ENCODE measurements at places on chromosomes 16 and 17.

DNA sequence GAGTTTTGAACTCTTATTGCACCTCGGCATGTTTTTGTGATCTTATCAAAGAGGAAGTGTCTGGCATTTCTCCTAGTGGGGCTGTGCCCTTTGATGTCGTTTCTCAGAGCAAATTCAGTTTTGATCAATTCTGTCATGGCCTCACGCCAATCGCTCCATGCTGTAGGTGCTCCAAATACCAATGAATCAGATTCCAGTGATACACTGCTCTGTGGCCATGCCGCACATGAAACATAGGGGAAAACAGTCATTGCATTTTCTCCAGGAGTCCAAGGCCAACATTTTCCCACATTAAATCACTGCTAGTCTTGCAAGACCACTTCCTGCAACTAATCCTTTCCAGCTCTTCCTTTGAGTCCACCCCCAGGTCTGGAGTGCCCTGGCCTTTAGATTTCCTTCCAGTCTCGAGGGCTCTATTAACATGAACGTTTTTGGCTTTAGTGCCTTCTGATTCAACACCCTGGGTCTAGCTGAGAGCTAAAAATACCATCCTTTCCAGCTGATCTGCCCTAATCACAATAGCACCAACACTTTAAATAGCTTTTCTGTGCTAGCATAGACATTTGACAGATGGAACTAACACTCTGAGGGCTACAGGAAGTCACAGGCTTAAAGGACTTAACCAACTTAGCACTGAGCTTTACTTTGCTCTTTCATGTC lies 18.2 kb upstream of the RASL10B start:
- DNase-seq: peak; percentile 82

GRCh38 chr16:83109490-83110125 lies 482.8 kb downstream of the CDH13 start:
- no peak for DNase-seq

DNA sequence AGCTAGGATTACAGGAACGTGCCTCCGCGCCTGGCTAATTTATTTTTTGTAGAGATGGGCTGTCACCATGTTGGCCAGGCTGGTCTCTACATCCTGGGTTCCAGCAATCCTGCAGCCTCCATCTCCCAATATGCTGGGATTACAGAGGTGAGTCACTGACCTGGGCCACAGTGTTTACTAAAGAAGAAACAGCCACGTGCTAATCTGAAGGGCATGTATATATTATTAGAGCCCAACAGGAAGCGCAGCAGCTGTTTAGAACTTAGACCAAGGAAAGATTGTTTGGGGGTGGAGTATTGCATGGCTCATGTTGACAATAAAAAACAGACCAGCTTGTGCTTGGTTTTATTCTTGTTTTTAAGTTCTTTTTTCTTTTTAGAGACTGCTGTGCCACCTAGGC lies 60.2 kb downstream of the HAPSTR1 start:
- no peak for DNase-seq

- no peak for DNase-seq
Observed at GRCh38 chr16:10522966-10523365, 57.4 kb downstream of the EMP2 start.

- no peak for DNase-seq
Observed at GRCh38 chr16:83266848-83267553, 540.8 kb upstream of the HSBP1 start.

DNA sequence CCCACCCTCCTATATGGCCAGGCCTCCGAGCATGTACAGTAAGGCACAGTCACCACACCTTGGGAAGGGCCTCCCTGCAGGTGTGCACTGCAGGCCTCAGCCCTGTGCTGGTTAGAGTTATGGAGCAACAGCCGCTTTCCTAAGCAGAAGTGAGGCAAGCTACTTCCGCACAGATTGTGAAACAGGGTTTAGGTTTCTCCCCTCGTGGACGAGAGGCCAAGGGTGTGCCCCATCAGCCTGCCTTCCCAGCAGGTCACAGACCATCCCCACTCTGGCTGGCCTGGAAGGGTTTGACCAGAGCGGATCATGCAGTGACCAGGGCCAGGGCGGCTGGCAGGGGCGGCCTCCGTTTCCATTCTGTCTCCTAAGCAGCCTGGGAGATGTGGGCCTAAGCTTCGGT lies 4.7 kb downstream of the MSRB1 start:
- DNase-seq: no peak

- DNase-seq: no peak
Observed at GRCh38 chr16:35743101-35743692, 2283.8 kb downstream of the TP53TG3F start.

DNA sequence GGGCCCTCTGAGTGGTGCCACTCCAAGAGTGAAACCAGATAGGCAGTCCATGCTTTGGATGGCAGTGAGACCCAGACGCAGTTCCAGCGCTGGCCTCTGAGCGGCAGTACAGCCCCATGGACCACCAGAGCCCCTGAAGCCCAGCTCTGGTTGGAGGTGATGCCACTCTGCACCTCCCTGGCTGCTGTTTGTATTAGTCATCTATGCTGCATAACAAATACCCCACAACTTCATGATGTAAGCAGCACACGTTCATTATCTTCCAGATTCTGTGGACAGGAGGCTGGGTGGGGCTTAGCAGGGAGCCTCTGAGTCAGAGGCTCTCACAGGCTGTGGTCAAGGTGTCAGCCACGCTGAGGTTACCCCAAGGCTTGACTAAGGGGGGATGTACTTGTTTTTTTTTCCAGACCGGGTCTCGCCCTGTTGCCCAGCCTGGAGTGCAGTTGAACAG lies 5.1 kb upstream of the NME4 start:
- DNase-seq: peak; percentile 73

DNA sequence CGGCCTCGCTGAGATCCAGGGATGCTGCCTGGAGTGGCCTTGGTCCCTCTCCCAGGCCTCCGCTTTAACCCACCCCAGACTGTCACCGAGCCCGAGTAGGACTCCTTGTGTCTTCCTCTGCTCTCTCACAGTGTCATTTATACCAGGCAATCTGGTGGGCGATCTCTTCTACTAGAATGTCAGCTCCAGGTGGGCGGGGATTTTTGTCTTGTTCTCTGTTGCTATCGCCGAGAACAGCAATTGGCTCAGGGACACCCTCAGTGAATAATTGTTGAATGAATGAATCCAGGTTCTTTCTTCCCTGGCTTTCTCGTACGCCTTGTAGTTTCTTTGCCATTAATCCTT lies 591 bp downstream of the DHX38 start:
- no peak for DNase-seq

- no peak for DNase-seq
Observed at GRCh38 chr16:9645911-9646310, 536.3 kb downstream of the GRIN2A start.

GRCh38 chr17:50264263-50265113 lies 9.8 kb upstream of the TMEM92 start:
- peak; percentile 46 for DNase-seq

DNA sequence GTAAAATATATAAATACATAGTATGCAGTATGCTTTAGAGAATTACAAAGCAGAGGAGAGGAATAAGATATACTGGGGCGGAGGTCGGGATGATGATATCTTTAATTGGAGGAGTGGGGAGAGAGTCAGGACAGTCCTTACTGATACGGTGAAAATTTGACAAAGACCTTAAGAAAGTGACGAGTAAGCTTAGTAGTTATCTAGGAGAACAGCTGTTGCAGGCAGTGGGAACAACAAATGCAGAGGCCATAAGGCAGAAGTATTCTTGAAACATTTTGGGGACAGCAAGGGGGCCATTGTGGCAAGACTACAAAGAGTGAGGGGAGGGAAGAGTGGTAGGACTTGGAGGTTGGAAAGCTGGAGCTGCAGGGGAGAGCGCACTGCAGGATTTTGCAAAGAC lies 22.3 kb upstream of the CDC6 start:
- DNase-seq: no peak

- DNase-seq: no peak
Observed at GRCh38 chr16:80387318-80387921, 153.4 kb upstream of the DYNLRB2 start.

GRCh38 chr16:52066962-52067361 lies 480.0 kb downstream of the TOX3 start:
- DNase-seq: no peak

- peak; percentile 37 for DNase-seq
Observed at GRCh38 chr16:12160249-12160648, 183.7 kb downstream of the SNX29 start.

DNA sequence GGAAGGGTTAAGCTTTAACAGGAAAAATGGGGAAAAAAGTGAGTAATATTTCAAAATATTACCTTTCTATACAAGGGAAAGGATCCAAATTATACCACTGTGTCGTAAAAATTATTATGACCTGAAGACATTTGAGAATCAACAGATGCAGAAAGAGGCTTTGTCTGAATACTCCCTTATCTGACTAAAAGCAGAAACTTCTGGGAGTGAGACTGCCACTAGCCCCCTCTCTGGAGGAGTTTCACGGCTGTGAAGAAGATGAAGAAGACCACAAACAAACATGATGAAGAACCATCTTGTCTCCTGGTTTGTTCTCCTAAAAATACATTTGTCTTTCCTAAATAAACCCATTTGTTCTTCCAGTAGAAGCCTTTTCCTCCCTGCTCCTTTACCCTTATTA lies 29.4 kb downstream of the CNTROB start:
- DNase-seq: no peak

DNA sequence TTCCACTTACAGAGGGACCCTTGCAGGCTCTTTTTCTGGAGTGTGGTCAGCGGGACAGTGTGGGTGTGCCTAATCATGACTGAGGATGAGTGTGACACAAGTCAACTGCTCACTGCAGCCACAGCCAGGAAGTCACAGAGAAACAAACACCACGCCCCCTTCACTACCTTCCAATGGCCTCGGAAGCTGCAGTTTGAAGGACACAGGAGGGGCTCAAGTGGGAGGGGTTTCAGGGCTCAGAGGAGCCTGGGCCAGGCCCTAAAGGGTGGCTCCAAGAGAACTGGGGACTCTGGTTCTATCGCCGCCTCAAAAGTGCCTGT lies 116.2 kb upstream of the SDK2 start:
- DNase-seq: no peak

- DNase-seq: no peak
Observed at GRCh38 chr16:89349947-89350633, 132.6 kb downstream of the ZNF778 start.

DNA sequence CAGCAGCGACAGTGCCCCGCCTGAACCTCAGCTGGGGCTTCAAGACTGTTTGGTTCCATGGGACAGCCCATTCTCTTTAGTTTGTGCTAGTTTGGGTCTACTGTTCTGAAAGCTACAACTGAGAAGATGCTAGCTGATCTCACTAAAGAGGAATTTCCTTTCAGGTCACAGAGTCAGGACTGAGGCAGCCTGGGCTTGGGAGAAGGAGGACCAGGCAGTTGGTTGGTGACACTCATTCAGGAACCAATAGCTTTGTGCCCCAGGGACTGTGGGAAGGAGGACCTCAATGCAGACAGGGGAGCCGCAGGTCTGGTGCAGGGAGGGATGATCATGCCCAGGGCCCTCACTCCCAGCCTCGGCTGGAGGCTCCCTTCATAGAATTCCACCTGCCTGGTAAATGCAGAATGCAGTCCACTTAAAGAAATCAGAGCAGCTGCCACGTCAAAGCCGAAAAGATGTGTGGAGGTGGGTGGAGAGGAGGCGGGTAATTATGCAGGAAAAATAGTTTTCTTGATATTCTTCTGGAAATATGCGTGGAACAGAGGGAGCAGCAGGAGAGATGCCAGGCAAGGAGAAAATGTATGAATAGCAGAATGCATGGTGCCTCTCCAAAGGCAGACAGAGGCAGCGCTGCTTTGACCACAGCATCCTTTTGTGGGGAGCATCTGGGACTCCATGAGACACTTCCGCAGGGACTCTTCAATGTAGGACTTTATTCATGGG lies 32.6 kb upstream of the ZFP90 start:
- DNase-seq: peak; percentile 11

- DNase-seq: no peak
Observed at GRCh38 chr17:27991462-27991993, 50.9 kb upstream of the NLK start.

- DNase-seq: no peak
Observed at GRCh38 chr16:1042866-1043265, 29.7 kb upstream of the SSTR5 start.

DNA sequence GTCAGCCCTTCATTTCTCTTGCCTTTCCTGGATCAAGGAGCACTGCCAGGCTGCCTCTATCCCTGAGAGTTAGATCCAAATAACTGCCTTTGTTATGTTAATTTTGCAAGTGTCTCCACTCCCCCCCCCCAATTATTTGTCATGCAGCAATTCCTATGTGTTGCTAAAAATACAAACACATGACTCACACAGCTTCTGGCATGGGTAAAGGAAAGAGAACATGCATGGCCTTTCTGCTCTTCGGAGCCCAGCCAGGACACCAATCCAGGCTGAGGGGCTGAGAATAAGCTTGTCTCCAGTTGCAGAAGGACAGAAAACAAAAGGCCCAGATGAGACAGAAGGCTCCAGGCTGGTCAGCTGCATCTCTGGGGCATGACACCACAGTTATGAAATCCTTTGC lies 148.0 kb upstream of the TNRC6C start:
- DNase-seq: peak; percentile 35

GRCh38 chr16:27444015-27444414 lies 42.0 kb downstream of the IL21R start:
- peak; percentile 70 for DNase-seq

- DNase-seq: no peak
Observed at GRCh38 chr16:30395992-30396585, 869 bp downstream of the ZNF48 start.

- DNase-seq: no peak
Observed at GRCh38 chr16:24851700-24852099, 5.9 kb downstream of the SLC5A11 start.

DNA sequence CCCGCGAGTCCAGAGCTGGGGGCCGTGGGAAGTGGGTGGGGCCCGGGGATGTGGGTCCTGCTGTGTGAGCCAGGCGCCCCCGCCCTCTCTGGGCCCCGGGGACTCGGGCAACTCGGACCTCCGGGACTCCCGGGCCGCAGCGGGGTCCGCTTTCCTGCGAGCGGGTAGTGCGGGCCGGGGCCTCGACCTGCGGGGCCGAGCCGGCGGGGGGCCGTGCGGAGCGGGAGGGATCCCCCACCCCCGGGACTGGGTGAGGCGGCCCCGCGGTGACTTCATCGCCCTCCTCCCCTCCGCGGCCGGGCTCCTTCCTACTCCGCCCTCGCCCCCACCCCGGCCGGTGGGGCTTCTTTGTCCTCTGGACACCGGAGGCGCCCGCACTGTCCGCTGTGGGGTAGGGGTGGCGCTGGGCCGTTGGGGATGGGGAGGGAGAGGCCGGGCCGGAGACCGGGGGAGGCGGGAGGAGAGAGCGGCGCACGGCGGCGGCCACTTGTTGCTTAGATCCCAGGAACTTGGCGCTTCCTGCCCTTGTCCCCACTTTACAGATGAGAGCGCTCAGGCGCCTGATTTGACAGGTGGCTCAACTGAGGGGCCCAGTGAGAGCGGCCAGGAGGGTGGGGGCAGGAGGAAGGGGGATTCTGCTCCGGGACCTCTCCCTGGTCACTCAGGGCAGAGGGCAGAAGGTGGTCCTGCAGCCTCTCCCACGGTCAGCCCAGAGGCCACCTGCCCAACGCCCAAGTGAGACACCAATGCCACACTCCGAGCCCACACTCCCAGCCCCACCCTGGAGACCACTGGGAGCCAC lies 874 bp downstream of the CMTM3 start:
- peak; percentile 41 for DNase-seq

- no peak for DNase-seq
Observed at GRCh38 chr17:10059684-10060211, 138.7 kb downstream of the GAS7 start.
